ENCODE measurements at places on chromosomes 7 and 10.

DNA sequence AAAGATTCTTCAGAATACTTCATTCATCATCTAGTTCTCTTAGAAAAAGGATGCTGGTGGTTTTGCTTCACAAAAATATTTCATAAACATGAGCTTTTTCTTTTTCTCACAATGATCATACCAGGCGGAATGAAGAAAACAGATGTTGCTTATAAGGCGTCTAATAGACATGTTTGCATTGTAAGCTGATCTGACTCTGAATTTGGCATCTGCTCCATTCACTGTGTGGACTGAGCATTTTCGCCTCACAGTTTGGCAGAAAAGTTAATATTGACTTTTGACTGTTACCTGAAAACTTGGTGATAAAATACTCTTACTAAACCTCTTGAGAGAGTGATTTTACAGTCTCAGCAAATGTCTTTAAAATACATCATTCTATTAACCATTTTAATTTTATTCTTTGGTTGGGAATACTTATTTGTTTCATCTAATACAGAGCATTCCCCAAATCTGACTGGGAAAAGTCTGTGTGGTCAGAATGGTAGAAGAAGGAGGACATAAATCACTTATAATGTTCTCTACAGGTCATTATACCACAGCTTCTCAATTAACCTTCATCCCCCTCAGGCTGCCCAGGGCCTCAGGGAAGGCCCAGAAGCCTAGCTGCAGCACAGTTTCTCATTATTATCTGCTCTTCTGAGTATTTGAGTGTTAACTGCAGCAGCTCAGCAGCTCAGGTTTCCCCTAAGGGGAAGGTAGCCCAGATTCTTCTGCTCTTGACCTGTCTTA lies 121.6 kb upstream of the KAT6B start:
- DNase-seq: no peak

- no peak for DNase-seq
These were observed 4.6 kb upstream of the MDFIC start for GRCh38 chr7:114917211-114917839.

DNA sequence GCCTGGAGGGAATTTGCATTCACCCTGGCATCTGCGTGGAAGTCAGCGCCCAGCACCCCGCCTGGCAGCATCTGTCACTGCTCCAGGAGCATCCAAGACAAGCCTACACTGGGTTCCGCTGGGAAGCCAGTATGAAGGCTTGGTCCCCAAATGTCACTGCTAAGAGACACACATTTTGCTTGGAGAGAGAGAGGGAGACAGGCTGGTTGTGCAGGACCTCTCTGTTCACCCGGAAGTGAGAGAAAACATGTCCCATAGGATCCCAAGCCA lies 119.5 kb downstream of the SEC23IP start:
- DNase-seq: no peak

DNA sequence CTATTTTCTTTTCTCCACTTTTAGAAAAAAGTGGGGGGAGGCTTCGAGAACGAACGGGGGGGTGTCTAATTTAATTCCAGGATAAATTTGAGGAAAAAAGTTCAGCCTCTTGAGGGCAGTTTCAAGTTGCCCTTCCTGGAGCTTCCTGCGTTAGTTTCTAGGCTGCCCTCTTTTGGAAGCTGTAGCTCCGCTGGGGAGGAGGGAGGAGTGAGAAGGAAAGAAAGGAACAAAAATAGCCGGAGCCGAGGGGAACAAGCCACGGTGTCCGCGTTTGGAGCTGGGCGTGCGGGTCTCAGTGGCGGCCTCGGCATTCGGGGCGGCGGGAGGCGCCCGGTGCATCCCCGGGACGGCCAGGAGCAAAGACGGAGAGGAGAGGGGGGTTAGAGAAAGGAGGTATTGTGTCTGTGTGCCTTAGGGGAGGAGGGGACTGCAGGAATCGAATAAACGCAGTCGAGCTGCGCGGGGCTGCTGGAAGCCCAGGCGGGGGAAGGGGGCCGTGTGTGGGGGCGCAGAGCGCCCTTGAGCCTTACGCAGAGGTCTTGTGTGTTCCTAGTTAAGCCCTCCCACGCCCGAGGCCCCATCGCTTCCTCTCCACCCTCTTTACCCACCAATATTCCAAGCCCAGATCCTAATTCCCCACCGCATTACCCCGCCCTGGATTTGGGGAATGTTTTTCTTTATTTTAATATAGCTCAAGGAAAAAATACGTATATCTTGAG lies 2.0 kb upstream of the TNRC18 start:
- no peak for DNase-seq

- DNase-seq: no peak
These were observed 18.7 kb downstream of the AKR1C1 start for GRCh38 chr10:4981722-4982471.

- no peak for DNase-seq
These were observed 42.5 kb downstream of the C7orf25 start for GRCh38 chr7:42869131-42870020.

GRCh38 chr10:58851606-58852005 lies 324.8 kb upstream of the PHYHIPL start:
- no peak for DNase-seq
